Hematopoietic multipotent progenitor cell (in vitro differentiated cells): ENCODE measurements at places on chromosomes 1 and 21.

- DNase-seq = no peak
These were observed 52.5 kb downstream of the NFASC start for GRCh38 chr1:204923201-204923600.

DNA sequence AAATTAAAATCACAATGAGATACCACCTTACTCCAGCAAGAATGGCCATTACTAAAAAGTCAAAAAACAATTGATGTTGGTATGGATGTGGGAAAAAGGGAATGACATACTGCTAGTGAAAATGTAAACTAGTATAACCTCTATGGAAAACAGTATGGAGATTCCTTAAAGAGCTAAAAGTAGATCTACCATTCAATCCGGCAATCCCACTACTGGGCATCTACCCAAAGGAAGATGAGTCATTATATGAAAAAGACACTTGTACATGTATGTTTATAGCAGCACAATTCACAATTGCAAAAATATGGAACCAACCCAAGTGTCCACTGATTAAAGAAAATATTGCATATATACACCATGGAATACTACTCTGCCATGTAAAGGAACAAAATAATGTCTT is 37.2 kb downstream of the SUSD4 start:
- no peak for DNase-seq

- DNase-seq = no peak
These were observed 306.3 kb upstream of the ESRRG start for GRCh38 chr1:217029281-217030157.

- no peak for DNase-seq
These were observed 16.2 kb upstream of the SLC6A17 start for GRCh38 chr1:110134050-110134595.

DNA sequence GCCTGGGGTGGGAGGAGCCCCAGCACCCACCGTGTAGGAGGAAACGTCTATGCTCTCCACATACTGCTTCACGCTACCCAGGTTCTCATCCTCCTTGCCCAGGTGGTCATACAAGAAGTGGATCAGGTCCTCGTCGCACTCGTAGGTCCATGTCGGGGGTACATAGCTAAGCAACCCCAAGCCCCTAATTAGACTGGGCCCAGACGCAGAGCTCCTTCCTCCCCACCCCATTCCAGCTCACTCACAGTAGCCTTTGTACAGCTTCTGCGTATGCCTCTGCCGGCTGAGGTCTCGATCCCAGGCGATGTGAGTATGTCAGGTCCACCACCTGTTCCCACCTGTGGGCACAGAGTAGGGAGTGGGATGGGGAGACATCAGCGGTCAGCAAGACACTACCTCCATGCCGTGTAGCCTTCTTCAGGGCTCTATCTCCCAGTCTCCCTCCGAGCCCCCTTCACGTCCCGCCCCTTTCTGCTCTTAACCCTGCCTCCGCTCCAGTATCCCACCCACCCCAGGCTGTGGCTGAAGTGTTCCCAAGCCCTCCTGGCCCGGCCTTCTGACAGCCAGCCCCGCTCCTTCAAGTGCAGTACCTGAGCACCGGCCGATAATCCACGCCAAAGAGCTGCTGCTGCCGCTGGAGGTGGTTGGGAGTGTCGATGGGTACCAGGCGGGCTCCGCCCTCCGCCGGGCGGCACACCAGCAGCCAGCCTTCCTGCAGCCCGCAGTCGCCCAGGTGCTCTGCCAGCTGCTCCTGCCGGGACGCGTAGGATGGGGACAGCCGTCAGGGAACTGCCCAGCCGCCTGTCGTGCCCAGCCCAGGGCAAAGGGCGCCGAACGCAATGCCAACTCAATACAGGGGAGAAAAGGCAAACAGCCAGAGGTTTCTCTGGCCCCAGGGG is 919 bp downstream of the HECTD3 start:
- DNase-seq = no peak

GRCh38 chr1:243718022-243718421 is 132.0 kb downstream of the AKT3 start:
- DNase-seq = no peak

DNA sequence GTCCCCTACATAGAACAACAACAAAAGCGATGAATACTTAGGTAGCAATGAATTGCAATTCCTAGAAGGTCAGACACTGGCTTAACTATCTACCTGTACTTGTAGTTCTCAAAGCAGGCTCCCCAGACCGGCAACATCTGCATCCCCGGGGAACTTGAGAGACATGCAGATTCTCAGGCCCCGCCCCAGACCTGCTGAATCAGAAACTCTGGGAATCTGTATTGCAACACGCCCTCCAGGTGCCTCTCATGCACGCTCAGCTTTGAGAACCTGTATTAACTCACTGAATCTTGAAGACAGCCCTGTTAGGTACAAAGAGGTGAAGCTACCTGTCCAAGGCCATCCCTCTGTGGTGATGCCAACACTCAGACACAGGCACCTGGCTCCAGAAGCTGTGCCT is 128.1 kb downstream of the KAZN start:
- DNase-seq = no peak

- DNase-seq = no peak
These were observed 199.7 kb downstream of the TBX15 start for GRCh38 chr1:118788463-118788862.

GRCh38 chr1:242735323-242735722 is 210.8 kb upstream of the PLD5 start:
- DNase-seq = no peak
